ENCODE measurements at places on chromosomes 2 and 18. TPM values are rescaled to one million over a fixed set of nuclear protein-coding genes. Genes with fewer than 3 reads are reported as not detected.
A peak's percentile ranks its signal among the peaks of the same experiment; 100 is the strongest.

GRCh38 chr18:48800876-48801727, 149.7 kb downstream of the SMAD7 start:
- no peaks in the 10 kb centered on the region for H3K36me3 ChIP-seq
- H3K4me3 ChIP-seq, result no peak overlapping the region
- peak; percentile 6 for DNase-seq

DNA sequence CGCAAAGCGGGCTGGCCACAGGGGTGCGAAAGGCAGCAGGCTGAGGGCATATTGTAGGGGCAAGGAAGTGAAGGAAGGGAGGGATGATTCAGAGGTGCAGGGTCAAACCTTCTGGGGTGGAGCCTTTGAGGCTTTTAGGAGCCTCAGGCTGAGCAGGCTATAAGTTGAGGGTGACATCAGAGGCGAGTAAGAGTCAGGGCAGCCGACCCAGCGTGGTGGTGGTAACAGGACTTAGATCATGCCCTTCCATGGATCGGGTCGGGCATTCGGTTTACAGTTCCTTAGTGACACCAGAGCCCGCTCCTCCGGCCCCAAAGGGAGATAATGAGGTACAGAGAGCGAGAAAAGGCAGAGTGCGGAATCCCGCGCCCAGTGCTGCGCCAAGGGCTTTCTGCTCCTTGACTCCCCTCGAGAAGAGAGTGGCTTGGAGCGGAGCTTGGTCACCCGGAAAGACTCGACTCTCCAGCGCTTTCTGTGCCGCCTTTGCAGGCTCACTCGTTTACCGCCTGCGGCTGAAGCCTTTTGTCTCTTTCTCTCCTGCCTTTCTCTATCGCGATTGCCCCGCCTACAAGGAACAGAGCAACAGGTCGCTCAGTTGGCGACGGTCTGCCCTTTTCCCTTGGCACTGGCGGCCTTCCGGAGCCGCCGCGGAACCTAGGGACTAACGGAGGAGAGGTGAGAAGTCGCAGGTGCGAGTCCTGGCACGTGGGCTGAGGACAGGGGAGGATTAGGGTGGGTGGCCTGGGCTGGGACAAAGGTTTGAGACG, 720 bp downstream of the LBX2 start:
- DNase-seq, result peak; percentile 34
- H3K27ac ChIP-seq, result no peak overlapping the region
- peak overlapping the region; percentile 86 for H3K4me3 ChIP-seq
- peaks cover 8% of the 10 kb centered on the region for H3K36me3 ChIP-seq
- H3K27me3 ChIP-seq, result peaks cover 25% of the 10 kb centered on the region

DNA sequence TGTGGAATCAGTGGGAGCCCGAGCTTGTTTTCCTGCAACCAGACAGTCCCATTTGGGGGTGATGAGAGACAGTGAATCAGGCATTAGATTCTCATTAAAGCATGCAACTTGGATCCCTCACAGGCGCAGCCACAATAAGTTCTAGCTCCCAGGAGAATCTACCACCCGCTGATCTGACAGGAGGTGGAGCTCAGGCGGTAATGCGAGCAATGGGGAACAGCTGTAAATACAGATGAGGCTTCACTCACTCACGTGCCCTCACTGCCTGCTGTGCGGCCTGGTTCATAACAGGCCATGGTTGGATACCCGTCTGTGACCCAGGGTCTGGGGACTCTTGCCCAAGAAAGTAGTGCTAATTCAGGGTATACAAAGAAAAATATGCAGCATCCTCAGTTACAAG, 144.8 kb upstream of the RGPD4 start:
- peaks cover 2% of the 10 kb centered on the region for H3K4me1 ChIP-seq
- no peaks in the 10 kb centered on the region for H3K27me3 ChIP-seq
- no peak overlapping the region for H3K4me3 ChIP-seq
- DNase-seq, result peak; percentile 28
- H3K36me3 ChIP-seq, result no peaks in the 10 kb centered on the region

DNA sequence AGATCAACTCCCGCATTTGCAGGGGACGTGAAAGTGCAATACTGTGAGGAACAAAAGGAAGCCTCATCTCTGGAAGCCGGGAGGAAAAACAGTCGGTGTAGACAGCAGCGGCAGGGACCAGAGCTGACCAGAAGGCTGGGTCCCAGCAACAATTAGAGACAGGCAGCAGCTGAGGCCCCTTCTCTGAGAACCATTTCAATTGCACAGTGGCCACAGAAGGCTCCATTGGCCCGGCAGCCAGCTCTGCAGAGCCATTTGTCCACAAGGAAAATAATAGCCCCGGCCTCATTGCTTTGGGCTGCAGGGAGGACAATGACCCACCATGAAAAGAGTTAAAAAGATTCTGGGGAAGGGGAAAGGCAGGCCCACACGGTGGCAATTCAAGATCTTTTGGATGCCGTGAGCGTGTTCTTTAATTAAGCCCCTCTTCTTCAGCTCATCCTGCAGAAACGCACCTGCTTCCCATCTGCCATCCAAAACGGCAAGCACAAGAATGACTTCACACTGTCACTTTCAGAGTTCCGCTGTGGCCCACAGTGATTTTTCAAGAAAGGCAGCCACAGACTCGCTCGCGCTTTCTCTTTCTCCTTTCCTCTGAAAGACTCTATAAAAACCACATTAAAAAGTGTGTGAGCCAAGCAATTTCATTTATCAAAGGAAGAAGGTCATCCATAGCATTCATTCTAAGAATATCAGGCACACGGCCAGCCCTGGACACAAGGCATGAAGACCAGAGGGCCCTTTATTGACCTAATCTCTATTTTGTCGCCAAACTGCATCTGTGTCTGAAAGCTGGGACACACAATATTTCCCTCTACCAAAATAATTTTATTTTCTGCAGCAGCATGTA, 293.6 kb downstream of the SOX11 start:
- H3K4me3 ChIP-seq, result peak overlapping the region; percentile 83
- H3K36me3 ChIP-seq, result no peaks in the 10 kb centered on the region
- DNase-seq, result peak; percentile 68
- peaks cover 11% of the 10 kb centered on the region for H3K27me3 ChIP-seq

Gene GALNT5
- total RNA-seq, result 0.10 TPM

- no peak overlapping the region for H3K4me3 ChIP-seq
- no peaks in the 10 kb centered on the region for H3K4me1 ChIP-seq
- no peaks in the 10 kb centered on the region for H3K27me3 ChIP-seq
- no peaks in the 10 kb centered on the region for H3K36me3 ChIP-seq
- no peak for DNase-seq
These were observed 379.5 kb upstream of the MAP2 start for GRCh38 chr2:209044307-209044706.

Data from glutamatergic neuron (in vitro differentiated cells).